NCI-H187 (cell line): ENCODE measurements at places on chromosomes 16 and 17.

DNA sequence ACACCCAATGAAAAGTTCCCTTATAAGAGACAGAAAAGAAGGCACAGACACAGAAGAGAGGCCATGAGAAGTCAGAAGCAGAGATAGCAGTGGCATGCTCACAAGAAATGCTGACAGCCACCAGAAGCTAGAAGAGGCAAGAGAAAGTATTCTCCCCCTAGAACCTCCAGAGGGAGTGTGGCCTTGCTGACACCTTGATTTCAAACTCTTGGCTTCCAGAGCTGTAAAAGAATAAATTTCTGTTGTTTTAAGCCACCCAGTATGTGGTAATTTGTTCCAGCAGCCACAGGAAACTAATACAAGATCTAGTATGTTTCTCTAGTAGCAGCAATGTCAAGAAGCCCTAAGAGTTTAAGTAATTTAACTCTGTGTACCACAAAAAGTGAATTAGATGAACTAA, 87.2 kb upstream of the NOG start:
- no peak for DNase-seq

DNA sequence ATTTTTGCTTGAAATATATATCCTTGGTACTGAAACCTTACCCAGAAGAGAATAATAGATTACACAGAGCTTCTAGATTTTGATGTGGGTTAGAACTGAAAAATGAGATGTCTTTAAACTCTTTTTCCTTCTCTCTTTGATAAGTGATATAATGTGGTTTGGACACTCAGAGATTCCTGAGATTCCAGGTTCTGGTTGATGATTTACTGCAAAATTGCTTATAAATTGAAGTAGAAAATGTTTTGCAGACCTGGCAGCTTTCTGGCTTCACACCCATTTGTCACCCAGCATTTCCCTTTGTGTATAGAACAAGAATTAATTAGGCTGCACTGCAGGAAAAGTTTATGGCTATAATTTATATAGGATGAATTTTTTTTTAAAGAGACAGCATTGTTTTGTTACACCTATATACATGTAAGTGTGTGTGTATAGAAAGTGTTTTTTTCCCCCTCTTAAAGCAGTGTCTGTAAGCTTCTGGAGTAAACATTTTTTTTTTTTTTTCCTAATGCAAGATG, 23.5 kb downstream of the AATF start:
- no peak for DNase-seq

GRCh38 chr17:82238472-82239201, 9.8 kb downstream of the SLC16A3 start:
- DNase-seq, result peak; percentile 17

- peak; percentile 18 for DNase-seq
Observed at GRCh38 chr17:82204831-82205719, 7.6 kb downstream of the CCDC57 start.

GRCh38 chr17:79777894-79778503, at the start of gene CBX2:
CBX2 (plus strand) TSS chr17:79778148; CDS start chr17:79778236, 88 bp downstream.
- peak; percentile 82 for DNase-seq

GRCh38 chr17:47993031-47993564, 22.2 kb downstream of the CDK5RAP3 start:
- DNase-seq, result no peak

DNA sequence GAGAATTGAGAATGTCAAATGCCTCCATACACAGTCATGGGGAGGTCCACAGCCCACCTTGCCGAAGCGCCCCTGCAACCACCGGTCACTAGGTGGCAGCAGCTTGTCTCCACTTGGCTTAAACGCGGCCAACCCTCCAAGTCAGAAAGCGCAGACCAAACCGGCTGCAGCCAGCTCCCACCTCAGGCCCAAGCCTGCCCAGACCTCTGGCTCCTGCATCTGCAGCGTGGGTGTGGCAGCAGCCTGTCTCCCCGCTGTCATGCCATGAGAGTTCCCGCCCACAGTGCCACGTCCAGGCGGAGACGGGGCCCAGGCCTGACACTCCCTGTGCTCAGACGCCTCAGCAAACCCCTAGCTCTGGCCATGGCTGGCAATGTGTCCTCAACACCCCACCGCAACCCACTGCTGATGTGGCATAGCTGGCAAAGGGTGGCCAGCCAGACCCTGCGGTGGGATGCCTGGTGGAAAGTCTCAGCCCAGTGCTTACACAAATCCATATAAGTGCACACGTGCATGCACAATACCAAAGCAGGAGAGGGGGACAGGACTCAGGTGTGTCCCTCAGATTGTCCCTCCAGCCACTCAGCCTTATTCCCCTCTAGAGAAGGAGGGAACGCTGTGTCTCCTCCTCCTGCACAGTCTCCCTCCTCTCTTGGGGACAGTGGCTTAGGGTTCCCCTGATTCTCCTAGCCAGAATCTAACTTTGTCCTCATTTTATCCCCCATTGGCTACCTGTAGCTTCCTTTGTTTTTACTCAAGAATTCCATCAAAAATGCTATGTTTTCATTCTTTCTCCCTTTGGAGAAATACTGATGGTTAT, 10.9 kb downstream of the COPZ2 start:
- peak; percentile 64 for DNase-seq

GRCh38 chr16:12958366-12958765, 57.0 kb downstream of the SHISA9 start:
- no peak for DNase-seq

DNA sequence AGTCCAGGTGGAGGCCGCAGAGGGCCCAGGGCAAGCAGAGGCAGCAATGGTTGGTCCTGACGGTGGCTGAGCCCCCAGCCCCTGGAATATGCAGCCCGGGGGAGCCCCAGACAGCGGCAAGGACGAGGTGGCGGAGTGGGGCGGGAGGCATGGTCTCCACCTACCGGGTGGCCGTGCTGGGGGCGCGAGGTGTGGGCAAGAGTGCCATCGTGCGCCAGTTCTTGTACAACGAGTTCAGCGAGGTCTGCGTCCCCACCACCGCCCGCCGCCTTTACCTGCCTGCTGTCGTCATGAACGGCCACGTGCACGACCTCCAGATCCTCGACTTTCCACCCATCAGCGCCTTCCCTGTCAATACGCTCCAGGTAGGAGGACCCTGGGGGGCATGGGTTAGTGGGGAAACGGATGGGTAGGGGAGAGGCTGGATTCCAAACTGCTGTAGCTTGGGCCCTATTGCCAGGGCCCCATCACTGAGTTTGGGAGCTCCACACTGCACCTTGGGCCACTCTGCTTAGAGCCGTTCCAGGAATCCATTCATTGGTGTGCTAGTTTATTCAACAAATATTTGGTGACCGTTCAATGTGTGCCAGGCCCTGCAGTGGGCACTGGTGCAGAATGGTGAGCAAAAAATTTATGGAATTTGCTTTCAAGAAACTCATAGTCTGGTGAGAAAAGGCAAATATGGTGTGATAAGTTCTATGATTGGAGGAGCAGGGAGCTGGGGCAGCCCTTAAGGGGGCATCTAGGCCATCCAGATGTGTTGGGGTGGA, 3.8 kb downstream of the RASL10B start:
- no peak for DNase-seq

- no peak for DNase-seq
Observed at GRCh38 chr16:11240636-11241473, 15.1 kb downstream of the SOCS1 start.

GRCh38 chr17:5837055-5837491, 233.1 kb upstream of the WSCD1 start:
- no peak for DNase-seq

DNA sequence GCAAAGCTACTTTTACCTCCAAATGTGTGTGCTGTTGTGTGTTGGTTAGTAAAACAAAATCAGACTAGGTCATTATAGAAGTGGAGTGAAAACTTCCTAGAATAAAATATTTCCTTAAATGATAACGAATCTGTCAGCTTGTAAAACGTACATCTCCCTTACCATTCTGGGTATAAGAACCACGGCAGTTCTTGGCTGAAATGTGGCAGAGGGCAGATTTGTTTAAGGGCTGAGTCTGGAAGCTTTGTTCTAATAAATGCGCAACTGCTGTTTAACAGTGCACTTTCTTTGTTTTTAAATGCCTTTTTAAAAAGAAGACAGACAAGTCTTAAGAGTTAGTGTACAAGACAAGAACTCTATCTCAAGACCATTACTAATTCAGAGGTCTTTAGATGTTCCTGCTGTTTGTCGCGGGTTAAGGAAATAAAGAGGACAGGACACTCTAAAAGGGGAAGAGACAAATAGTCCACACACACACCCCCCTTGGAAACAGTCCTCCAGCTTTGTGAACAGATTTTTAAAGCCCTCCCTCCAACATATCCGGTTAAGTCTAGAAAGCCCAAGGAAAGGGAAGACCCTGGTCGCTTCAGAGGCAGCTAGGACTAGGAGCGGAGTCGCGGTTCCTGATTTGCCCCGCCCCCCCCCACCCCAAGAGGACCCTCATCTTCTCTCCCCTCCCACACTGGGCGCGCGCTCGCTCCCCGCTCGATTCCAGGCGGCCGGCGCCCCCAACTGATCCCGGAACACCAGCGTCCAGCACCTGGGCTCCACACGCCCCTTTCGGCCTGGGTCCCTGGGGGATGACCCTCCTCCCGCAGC, 658 bp downstream of the SYNRG start:
- DNase-seq, result no peak

GRCh38 chr17:47762728-47763127, 29.7 kb downstream of the TBX21 start:
- DNase-seq, result no peak

- no peak for DNase-seq
Observed at GRCh38 chr16:9225527-9226316, 134.3 kb downstream of the HAPSTR1 start.

- no peak for DNase-seq
Observed at GRCh38 chr17:61335845-61336655, 63.6 kb upstream of the TBX2 start.

DNA sequence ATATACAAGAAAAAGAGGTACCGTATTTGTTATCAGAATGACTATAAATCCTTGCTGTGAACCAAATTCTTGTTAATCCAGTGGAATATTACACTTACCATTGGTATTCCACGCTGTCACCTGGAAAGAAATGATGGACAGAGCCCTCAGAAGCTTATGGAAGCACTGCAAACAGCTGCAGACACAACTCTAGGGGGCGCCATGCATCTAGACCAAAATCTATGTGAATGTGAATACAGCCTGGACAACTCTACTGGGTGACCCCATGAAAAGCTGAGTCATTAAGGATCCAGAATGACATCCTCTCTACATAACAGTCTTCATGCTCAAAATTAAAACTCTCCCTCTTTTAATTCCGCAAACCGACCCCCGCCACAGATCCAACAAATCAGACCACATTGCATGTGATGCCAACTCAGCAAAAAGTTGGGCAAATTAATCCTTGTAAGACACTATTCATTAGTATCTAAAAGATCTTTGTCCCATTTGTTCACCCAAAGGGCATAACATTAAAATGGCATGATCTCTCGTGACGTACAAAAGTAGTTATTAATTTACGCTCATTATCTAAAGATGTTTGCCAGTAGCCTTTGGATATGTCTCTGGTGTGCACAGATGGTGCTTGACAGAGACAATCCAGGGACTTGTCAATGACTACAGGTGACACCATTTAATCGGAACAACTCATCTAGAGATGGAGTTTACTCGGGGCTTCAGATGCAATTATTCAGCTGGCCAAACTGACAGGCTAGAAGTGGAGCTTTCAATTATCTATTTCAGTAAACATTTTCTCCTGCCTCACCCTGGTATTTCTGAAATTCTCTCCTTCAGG, 552.7 kb upstream of the PSMD7 start:
- no peak for DNase-seq

DNA sequence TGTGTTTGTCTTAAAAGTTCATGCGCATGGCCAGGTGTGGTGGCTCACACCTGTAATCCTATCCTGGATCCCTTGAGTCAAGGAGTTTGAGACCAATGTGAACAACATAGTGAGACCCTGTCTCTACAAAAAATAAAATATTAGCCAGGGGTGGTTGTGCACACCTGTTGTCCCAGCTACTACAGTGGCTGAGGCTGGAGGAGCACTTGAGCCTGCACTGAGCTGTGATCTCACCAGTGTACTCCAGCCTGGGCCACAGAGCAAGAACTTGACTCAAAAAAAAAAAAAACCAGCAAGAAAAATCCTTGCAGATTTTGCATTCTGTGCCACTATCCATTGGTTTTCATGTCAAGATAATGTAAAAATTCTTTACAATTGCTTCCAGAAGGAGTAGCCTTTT, 8.2 kb downstream of the KSR1 start:
- no peak for DNase-seq

DNA sequence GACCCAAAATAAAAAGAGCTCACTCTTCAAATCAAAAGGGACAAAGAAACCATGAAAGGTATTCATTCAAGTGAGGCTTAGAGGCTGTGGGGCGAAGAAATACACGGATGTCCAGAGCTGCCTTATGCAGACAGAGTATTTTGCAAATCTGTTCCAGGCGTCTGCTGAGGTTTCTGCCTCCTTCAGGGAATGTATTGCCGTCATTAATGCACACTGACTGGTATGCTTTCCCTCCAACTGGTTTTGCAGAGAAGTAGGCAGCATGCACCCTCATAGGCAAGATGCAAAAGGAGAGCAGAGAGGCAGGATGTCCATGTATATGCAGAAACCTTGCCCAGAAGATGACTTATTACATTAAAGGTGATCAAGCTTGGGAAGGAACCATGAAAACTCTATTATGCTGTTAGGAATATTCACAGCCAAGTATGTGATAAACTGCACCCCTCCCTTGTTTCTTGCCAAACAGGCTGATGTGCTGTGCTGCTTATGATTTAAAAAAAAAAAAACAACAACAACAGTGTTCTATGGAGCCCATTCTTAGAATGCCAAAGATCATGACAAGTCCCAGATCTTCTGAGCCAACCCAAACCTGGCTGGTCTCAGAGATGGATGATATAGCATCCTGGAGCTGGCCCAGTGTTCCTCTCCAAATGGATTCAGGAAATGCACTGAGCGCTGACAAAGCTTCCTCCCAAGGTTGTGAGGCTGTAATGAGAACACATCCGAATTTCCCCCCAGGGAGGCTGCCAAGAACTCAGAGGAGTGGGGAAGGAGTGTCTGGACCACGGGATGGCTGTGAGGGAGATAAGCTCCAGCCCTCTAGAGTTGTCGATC, 77.6 kb upstream of the HLF start:
- no peak for DNase-seq

DNA sequence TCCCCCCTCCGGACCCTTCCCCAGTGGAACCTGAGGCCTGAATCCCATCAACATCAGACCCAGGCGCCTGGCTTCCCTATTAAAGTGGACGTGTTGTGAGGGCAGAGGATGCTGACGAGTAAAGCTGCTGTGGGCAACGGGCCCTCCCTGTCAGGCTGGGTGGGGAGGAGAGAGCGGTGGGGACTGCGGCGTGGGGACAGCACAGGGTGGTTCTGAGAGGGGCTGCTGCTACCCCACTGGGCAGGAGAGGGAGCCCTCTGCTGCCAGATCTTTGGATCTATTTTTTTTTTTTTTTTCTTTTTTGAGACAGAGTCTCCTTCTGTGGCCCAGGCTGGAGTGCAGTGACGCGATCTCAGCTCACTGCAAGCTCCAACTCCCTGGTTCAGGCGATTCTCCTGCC, 5.9 kb downstream of the CA5A start:
- no peak for DNase-seq
